ENCODE measurements at places on chromosomes 16 and 17.

GRCh38 chr16:70589998-70590471 lies 56.3 kb upstream of the IL34 start:
- no peak for DNase-seq

- no peak for DNase-seq
Observed at GRCh38 chr16:2904922-2905240, 6.8 kb upstream of the FLYWCH1 start.

GRCh38 chr17:12982224-12982623 lies 35.6 kb downstream of the ELAC2 start:
- no peak for DNase-seq

- DNase-seq: no peak
Observed at GRCh38 chr17:29124925-29125273, 55.3 kb downstream of the MYO18A start.

DNA sequence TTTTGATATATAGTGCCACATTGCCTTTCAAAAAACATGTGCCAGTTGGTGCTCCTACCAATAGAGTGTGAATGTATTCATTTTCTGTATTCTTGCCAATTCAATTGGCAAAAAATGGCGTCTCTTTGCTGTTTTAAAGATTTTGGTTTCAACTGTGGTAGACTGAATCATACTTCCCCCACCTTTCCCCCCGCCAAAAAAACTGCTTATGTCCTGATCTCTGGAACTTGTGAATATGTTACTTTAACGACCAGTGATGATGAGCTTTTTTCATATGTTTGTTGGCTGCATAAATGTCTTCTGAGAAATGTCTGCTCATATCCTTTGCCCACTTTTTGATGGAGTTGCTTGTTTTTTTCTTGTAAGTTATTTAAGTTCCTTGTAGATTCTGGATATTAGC lies 325.1 kb upstream of the KCNJ16 start:
- DNase-seq: no peak

GRCh38 chr17:11404431-11405276 lies 163.6 kb downstream of the SHISA6 start:
- no peak for DNase-seq

- no peak for DNase-seq
Observed at GRCh38 chr16:87626401-87626800, 24.1 kb downstream of the JPH3 start.

DNA sequence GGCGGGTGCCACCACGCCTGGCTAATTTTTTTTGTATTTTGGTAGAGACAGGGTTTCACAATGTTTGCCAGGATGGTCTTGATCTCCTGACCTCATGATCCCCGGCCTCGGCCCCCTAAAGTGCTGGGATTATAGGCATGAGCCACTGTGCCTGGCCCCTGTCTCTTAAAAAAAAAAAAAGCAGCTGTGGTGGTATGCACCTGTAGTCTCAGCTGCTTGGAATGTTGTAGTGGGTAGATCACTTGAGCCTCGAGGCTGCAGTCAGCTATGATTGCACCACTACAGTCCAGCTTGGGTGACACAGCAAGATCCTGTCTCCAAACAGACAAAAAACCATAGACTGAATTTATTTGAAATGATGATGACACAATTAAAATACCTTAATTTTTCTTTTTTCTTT lies 24.3 kb downstream of the CDK12 start:
- no peak for DNase-seq

- no peak for DNase-seq
Observed at GRCh38 chr16:3625911-3626732, 14.7 kb upstream of the SLX4 start.

DNA sequence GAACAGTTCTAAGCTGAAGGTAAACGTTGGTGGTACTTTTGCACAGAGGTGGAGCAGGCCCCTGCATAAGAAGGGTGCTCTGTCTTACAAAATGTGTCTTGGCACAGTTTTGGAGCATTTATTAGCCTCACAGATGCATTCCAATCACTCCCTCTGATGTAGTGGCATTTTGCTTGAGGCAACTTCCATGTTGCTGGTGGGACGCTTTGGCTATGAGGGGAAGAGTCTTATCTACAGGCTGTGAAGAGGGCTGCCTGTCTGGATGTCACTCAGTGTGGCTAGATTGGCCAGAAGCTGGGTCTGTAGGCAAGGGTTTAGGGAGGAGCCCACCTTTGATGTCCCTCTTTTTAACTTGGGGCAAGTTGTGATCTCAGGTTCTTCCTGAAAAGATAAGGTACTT lies 2.6 kb upstream of the RARA start:
- DNase-seq: no peak

GRCh38 chr17:57158795-57159194 lies 73.7 kb downstream of the AKAP1 start:
- DNase-seq: no peak

DNA sequence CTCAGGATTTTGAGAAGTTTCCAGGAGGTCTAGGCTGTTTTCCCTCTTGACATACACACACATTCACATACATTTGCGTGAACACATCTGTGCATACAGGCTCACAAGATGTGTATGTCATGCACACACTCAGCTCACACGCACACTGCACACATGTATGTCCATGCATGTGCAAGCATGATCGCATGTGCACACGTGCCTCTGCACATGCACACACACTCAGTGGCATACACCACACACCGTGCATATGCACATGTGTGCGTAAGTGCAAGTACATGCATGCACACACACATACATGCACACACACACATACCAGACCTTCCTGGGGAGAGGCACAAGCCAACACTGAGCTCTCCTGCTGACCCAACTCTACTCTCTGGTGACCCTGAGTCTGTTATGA lies 171.4 kb downstream of the RBFOX3 start:
- DNase-seq: no peak

- no peak for DNase-seq
Observed at GRCh38 chr17:81287741-81288430, 7.2 kb downstream of the SLC38A10 start.

- DNase-seq: no peak
Observed at GRCh38 chr17:15478845-15479244, 11.4 kb upstream of the CDRT4 start.

DNA sequence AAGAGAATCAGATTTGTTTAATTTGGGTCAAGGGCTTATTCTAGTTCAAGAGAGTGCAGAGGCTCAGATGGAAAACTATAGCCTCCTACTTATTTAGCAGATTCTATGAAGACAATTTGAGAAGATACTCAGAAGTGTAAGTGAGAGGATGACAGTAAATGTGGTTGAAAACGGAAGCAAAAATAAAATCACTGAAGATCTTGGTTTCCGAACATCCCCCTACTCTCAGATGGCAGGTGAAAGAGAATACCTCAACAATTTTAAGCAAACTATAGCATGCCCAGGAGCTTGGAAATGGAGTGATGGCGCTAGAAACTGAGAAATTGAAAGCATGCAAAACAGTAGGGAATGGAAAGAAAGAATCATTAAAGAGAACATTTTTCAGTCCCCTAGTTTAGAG lies 705.5 kb upstream of the CDH8 start:
- DNase-seq: no peak

- DNase-seq: no peak
Observed at GRCh38 chr16:78755751-78756661, 656.6 kb downstream of the WWOX start.

DNA sequence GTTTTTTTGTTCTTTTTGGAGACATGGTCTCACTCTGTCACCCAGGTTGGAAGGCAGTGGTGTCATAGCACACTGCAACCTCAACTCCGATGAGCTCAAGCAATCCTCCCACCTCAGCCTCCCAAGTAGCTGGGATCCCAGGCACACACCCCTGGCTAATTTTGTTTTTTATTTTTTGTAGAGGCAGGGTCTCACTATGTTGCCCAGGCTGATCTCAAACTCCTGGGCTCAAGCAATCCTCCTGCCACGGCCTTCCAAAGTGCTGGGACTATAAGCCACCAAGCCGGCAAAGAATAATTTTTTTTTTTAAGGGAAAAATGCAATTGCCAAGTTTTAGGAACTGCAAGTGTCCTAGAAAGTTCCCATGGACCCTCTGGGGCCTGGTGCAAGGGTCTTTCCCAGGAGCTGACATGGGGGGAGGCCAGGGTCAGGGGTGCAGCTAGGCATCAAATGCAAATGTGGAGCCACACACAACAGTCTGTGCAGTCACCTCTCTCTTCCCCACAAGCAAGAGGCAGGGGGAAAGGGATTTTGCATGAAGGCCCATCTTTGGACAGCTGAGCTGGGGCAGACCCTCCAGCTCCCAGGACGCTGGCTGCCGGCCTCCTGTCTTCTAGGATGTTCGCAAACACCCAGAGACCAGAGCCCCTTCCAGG lies 20.1 kb upstream of the BCAR1 start:
- no peak for DNase-seq

GRCh38 chr17:67413388-67413787 lies 36.3 kb downstream of the PITPNC1 start:
- DNase-seq: no peak

DNA sequence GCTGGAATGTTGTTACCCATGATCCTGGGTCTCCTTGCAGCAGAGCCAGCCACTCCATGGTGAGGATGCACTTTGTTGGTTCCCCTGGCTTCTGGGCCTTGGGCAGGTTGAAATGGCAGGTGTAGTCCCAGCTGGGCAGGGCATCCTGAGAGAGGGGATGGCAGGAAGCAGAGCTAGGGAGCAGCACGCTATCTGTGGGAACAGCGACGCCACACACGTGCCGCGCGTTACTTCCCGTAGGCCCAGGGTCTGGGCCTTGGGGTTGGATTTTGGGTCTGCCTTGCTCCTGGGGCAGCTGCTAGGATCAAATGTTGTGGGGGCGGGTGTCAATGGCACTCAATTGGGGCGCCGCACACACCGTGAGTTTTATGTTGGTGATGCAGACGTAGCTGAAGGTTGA lies 368.0 kb downstream of the CPPED1 start:
- DNase-seq: no peak

DNA sequence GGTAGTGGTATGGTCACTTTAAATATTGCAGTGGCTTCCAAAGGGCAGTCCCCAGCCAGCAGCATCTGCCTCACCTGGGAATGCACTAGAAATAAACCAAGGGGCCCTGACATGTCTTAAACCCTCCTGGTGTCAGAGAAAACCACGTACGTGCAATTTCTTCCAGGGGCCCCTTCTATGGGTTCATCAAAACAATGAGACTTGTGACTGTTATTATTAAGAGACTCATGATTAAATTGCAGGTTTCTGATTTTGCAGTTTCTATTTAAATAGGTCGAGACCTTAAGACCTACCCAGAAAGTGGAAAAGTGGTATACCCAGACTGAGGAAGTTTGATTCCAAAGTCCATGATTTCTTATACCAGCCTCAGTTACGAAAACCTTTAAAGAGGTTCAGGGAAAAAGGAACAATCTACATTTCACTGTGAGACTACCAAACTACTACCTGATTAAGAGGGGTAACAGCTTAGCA lies 746 bp upstream of the POLG2 start:
- no peak for DNase-seq

- no peak for DNase-seq
Observed at GRCh38 chr17:39663688-39664580, 1.2 kb upstream of the TCAP start.

DNA sequence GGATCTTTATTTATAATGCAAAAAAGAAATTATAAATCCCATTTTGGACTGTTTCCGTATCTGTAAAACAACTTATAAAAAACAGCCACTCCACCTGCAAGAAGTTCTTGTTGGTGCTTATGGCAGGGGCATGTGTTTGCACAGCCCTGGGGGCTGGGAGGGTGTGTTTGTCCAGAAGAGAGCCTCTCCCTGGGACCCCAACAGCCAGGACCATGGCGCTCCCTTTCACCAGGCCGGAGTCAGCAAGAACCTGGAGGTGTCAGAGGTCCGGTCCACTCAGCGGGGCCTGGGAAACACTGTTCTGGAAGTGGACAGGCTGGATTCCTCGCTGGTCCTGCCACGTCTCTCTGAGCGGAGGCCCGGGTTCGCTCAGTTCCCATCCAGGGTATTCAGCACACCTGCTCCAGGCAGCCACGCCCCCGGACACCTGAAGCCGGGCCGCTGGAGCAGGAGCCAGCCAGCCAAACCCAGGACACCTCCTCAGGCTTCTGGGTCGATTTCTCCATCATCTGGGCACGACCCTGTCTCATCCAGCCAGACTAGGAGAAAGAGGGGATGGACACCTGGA lies 18.9 kb upstream of the GINS2 start:
- DNase-seq: no peak

GRCh38 chr16:72355561-72355960 lies 183.6 kb upstream of the PMFBP1 start:
- DNase-seq: no peak

GRCh38 chr16:23868136-23868535 lies 32.4 kb downstream of the PRKCB start:
- DNase-seq: no peak

GRCh38 chr16:77890075-77890474 lies 101.7 kb downstream of the VAT1L start:
- DNase-seq: no peak

DNA sequence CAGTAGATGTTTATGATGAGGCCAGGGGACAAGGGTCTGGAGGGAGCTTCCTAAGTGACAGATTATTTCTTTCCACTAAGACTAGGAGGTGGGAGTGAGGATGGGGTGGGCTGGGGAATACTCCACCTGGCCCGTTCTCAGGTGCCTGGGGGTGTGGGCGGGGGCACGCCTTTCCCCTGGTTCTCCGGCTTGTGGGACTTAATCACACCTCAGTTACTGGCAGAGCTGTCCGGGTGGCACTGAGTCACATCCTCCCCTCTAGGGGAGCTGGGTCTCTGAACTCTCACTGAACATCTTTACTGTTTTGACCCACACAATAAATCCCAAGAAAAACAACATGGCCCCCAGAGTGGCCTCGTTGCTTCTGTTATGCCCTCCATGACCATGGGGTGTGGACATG lies 332.8 kb downstream of the MAF start:
- no peak for DNase-seq

DNA sequence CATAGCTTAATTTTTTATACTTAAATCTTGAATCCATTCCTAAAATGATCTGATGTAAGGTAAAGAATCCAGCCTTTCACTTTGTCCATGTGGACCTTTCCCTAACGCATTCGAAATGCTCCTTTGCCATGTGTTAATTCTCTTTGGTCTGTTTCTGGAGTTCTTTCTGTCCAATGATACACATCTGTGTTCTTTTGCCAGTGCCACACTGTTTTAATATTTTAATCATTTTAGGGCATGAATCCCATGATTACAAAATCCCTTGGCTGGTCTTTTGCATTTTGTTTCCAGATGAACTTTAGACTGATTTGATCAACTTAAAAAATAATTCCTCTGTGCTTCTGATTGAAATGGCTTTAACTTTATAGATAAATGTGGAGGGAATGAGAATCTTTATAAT lies 74.1 kb downstream of the NTN1 start:
- no peak for DNase-seq

DNA sequence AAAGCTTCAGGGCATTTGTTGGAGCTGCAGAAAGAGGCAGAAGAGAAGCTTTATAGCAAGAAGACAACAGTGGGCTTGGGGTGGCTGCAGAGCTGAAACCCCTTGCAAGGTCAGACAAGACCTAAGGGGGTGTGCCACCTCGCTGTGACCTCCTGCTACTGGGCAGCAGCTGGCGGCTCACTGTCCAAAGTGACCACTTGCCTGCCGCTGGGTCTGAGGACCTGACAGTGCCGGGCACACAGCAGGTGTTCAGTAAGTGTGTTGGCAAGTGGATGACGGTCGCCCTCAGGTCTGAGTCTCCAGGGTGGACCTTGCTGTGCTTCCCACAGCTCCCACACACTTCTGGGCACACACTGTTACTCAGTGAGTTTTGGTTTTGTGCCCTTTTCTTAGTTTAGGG lies 336.5 kb downstream of the C16orf95 start:
- no peak for DNase-seq

GRCh38 chr17:83092186-83092585 lies 12.8 kb downstream of the METRNL start:
- no peak for DNase-seq

- DNase-seq: no peak
Observed at GRCh38 chr16:7372095-7372494, 39.5 kb downstream of the RBFOX1 start.

Data from T-helper 9 cell (primary cell).